ENCODE measurements at places on chromosomes 7 and 10. TPM values are rescaled to one million over a fixed set of nuclear protein-coding genes. Genes with fewer than 3 reads are reported as not detected.

DNA sequence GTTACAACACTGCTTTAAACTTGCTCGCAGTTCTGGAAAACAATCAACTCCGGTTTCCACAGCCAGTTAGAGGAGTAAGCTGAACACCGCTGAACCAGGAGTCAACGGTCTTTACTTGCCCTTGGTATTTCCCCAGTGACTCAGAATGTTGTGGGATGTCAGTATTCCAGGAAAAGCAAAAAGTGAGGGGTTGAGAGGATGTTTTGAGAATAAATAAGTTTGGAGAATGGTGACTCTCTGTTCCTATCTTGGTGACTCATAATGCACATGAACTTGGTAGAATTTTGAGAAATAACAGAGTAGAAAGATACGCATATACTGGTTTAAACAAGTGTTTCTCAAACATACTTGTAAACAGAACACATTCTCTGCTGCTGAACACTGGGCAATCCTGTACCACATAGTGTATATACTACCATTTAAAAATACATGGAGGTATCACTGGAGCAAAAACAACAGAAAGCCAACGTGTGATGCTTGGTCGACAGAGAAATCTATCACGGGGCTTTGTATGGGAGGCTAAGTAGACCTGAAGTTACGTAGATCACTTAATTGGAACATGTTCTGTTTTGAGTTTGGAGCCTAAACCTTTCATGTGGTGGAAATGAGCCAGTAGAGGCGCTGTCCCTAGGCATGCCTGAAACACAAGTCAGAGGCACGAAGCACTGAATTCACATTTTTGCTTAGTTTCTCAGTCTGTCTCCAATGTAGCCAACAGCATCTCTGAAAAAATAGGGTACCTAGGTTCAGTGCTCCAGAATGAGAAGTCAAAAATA, 534.3 kb downstream of the PARD3 start:
- H3K36me3 ChIP-seq: no peaks in the 10 kb centered on the region
- peak overlapping the region; percentile 48 for H3K27ac ChIP-seq

GRCh38 chr10:89090756-89091445, 100.3 kb downstream of the FAS start:
- H3K36me3 ChIP-seq: no peaks in the 10 kb centered on the region
- H3K27me3 ChIP-seq: no peaks in the 10 kb centered on the region
- H3K4me3 ChIP-seq: no peak overlapping the region
- H3K4me1 ChIP-seq: peaks cover 15% of the 10 kb centered on the region
- H3K27ac ChIP-seq: peak overlapping the region; percentile 15

DNA sequence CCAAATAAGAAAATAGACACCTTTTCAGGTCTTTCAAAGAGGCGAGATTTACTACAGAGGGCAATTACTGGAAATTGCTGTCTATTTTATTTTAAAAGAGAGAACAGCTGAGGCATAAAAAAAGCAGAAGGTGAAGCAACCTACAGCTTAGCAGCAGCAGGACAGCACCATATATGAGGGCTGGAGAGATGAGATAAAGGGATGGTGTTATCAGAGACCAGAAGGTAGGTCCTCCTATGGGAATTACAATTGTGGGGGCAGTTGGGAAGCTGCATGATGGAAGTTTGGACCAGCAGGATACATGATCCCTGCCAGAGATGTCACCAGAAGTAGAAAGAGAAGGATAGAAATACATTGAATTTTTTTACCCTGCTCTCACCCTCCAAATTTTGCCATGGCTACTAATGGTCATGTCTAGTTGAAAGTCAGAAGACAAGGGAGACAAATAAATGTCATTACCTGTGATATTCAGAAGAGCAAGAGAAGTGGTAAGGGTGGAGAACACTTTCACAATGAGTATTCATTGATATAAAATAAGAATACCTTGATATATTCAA, 77.2 kb upstream of the CALCR start:
- no peaks in the 10 kb centered on the region for H3K36me3 ChIP-seq
- H3K4me1 ChIP-seq: no peaks in the 10 kb centered on the region
- no peak overlapping the region for H3K27ac ChIP-seq
- DNase-seq: no peak
- H3K4me3 ChIP-seq: no peak overlapping the region
- H3K27me3 ChIP-seq: no peaks in the 10 kb centered on the region

DNA sequence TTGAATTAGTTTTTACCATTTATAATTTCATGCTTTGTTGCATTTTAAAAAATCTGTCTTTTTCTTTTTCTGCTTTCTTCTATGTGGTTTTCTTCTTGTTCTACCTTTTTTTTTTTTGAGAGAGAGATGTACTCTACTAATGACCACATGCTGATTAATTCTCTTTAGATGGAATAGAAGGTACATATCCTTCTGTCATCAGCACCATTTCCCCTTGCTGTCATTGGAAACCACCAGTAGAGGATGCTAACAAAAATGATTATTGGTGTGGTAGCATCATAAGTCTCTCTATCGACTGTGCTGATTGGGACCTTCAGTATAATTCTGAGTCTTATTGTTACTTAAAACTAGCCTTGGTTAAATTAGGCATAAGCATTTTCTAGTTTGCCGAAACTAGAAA, 3.6 kb downstream of the ZEB1 start:
- H3K4me3 ChIP-seq: no peak overlapping the region
- no peaks in the 10 kb centered on the region for H3K27me3 ChIP-seq
- H3K36me3 ChIP-seq: no peaks in the 10 kb centered on the region

- H3K27me3 ChIP-seq: no peaks in the 10 kb centered on the region
- H3K4me3 ChIP-seq: no peak overlapping the region
- H3K4me1 ChIP-seq: peaks cover 19% of the 10 kb centered on the region
- no peak for DNase-seq
- H3K27ac ChIP-seq: no peak overlapping the region
- no peaks in the 10 kb centered on the region for H3K36me3 ChIP-seq
Observed at GRCh38 chr7:949021-949934, 5.2 kb downstream of the ADAP1 start.

DNA sequence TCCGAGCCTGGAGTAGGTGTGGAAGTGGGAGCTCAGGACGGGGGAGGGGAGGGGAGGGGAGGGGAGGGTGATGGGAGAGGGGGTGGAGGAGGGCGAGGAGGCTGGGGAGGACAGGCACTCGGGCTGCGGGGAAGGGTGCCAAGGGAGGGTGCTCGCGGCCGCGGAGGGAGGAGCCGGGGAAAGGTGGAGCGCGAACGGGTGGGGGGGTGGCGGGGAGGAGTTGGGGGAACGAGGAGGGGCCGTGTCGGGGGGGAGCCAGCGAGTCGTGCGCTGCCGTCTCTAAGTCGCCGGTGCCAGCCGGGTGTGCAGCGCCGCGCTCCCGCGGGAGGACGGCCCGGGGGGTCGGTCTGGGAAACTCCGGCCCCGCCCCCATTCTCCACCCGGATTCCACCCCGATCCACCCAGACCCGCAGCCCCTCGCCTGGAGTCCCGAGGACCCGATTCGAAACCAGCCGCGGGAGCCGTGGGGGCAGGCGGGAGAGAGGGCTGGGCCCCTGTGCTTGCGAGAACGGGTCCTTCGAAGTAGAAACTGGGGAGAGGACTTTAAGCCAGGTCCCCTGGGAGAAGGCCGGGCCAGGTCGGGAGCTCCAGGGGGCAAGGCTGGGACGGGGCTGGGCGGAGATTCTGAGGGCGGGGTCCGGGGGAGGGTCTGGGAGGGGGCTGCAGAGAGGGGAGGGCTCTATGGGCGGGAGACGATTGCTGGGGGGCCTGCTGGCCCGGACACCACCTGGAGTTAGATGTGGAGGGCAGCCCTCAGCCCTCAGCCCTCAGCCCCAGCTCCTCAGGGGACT, at the start of gene ZNF467:
ZNF467 (minus strand) TSS at position 143 of the 791 bp plus-strand sequence. CDS start 2,556 bp downstream, outside the sequence.
- peak within 1 kb of the TSS; percentile 87 for H3K4me3 ChIP-seq
- H3K36me3 ChIP-seq: peaks cover 7% of the 10 kb centered on the region
- no peak for DNase-seq
- peaks cover 56% of the 10 kb centered on the region for H3K4me1 ChIP-seq

GRCh38 chr7:41916450-41916927, 213.6 kb upstream of the INHBA start:
- DNase-seq: no peak
- peak overlapping the region; percentile 46 for H3K27ac ChIP-seq
- no peaks in the 10 kb centered on the region for H3K36me3 ChIP-seq
- H3K4me1 ChIP-seq: peaks cover 21% of the 10 kb centered on the region
- H3K27me3 ChIP-seq: no peaks in the 10 kb centered on the region

DNA sequence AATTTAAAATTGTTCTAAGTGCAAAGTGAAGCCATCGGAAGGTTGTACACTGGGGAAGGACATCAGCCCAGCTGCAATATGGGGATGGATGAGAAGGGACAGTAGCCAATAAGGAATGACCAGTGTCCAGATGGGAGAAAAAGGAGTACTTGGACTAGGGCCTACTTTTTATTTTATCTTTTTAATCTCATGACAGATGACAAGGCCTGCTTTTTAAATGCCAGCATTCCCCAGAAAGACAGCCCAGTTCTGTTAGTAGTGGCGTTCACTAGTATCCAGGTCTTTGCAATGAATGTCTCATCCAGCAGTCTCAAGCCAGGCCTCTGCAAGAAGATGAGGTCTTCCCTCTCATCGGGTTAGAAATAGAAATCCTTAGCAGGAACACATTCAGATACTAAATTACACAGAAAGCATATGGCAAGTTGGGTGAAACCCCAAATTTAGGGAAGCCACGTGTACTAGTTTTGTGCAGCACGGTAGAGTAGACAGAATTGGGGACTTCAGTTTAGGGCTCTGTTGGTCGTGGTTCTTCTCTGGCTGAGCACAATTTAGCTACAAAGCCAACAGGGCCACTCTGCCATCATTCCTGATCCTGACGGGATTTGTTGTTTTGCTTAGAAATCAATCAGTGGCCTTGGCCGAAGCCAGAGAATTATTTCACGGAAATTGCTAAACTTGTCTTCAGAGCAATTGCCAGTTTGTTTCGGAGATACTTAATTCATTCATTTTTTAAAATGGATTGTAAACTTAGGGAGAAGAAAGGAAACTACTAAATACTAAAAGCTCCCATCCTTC, 227.8 kb downstream of the ARHGAP21 start:
- no peaks in the 10 kb centered on the region for H3K4me1 ChIP-seq
- H3K27ac ChIP-seq: no peak overlapping the region
- H3K4me3 ChIP-seq: no peak overlapping the region
- no peak for DNase-seq
- no peaks in the 10 kb centered on the region for H3K36me3 ChIP-seq

GRCh38 chr7:111223802-111224253, 132.9 kb downstream of the LRRN3 start:
- no peaks in the 10 kb centered on the region for H3K36me3 ChIP-seq
- H3K27ac ChIP-seq: no peak overlapping the region
- no peak overlapping the region for H3K4me3 ChIP-seq
- no peaks in the 10 kb centered on the region for H3K27me3 ChIP-seq
- peaks cover 9% of the 10 kb centered on the region for H3K4me1 ChIP-seq

DNA sequence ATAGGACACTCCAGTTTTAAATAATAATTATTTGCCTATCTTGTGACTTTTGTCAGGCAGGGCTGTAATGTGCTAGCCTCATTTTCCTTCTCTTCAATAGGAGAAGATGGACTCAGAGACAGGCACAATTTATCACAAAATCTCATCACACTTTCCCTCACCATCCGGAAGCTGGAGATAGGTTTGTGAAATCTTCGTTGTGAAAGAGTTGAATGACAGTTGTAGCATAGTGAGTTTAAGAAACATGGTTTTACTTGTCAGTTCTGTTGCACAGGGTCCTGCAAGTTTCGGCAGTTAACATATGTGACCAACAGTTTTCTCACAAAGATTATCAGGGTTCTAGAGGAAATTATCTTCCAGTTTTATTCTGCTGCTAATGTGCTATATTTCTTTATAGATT, 37.7 kb upstream of the MAP3K8 start:
- no peaks in the 10 kb centered on the region for H3K36me3 ChIP-seq
- DNase-seq: no peak
- H3K27ac ChIP-seq: no peak overlapping the region
- no peak overlapping the region for H3K4me3 ChIP-seq
- peaks cover 16% of the 10 kb centered on the region for H3K4me1 ChIP-seq

- no peaks in the 10 kb centered on the region for H3K36me3 ChIP-seq
- peaks cover 4% of the 10 kb centered on the region for H3K4me1 ChIP-seq
Observed at GRCh38 chr7:50463035-50463434, 12.9 kb upstream of the FIGNL1 start.

GRCh38 chr10:73774637-73775036, 7.2 kb upstream of the CHCHD1 start:
- H3K27me3 ChIP-seq: no peaks in the 10 kb centered on the region
- DNase-seq: no peak
- no peak overlapping the region for H3K27ac ChIP-seq

GRCh38 chr10:27153845-27154193, 365 bp downstream of the YME1L1 start:
- DNase-seq: no peak
- peaks cover 5% of the 10 kb centered on the region for H3K36me3 ChIP-seq
- peak overlapping the region; percentile 98 for H3K27ac ChIP-seq
- no peaks in the 10 kb centered on the region for H3K27me3 ChIP-seq

- no peak for DNase-seq
- no peaks in the 10 kb centered on the region for H3K27me3 ChIP-seq
- H3K4me3 ChIP-seq: no peak overlapping the region
- no peak overlapping the region for H3K27ac ChIP-seq
- no peaks in the 10 kb centered on the region for H3K36me3 ChIP-seq
Observed at GRCh38 chr10:82267960-82268359, 393.0 kb downstream of the NRG3 start.

DNA sequence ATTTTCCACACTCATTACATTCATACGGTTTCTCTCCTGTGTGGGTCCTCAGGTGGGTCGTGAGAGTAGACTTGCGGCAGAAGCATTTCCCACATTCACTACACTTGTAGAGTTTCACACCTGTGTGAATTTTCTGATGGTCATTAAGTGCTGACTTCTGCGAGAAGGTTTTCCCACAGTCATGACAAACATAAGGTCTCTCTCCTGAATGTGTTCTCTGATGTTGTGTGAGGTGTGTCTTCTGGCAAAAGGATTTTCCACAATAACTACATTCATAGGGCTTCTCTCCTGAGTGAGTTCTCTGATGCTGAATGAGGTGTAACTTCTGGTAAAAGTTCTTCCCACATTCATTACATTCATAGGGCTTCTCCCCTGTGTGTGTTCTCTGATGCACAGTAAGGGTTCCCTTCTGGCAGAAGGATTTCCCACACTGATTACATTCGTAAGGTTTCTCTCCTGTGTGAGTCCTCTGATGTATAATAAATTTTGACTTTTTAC, 15.1 kb downstream of the ZNF12 start:
- no peaks in the 10 kb centered on the region for H3K4me1 ChIP-seq
- no peak for DNase-seq
- no peak overlapping the region for H3K27ac ChIP-seq
- peaks cover 99% of the 10 kb centered on the region for H3K36me3 ChIP-seq
- no peaks in the 10 kb centered on the region for H3K27me3 ChIP-seq
- no peak overlapping the region for H3K4me3 ChIP-seq

DNA sequence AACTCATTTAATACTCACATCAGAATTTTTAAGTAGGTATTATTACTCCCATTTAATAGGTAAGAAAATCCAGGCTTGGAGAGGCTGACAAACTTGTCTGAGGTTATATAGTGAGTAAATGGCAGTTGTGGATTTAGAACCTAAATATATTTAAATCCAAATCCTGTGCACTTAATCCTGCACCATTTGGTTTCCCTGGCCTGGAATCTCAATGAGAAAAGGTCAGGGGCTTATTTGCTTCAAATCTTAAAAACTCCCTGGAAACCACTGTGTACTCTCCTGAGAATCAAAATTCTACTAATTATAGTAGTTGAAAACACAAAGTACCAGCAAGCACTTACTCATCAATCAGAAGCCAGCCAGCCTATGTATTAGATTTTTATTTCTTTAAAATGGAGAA, 97.7 kb downstream of the DNMBP start:
- H3K4me1 ChIP-seq: peaks cover 36% of the 10 kb centered on the region
- H3K27ac ChIP-seq: no peak overlapping the region
- peaks cover 22% of the 10 kb centered on the region for H3K36me3 ChIP-seq
- no peaks in the 10 kb centered on the region for H3K27me3 ChIP-seq
- H3K4me3 ChIP-seq: no peak overlapping the region

The PNLIPRP3 gene
- total RNA-seq: not detected

The CALHM2 gene
- total RNA-seq: 58.2 TPM

The PHYHIPL gene
- total RNA-seq: 1.7 TPM

The RTKN2 gene
- 0.42 TPM for total RNA-seq

The TMEM229A gene
- not detected for total RNA-seq

The SH2B2 gene
- total RNA-seq: 3.7 TPM

Measured in esophagus muscularis mucosa (tissue), 4 donors.